LoVo (cell line): ENCODE measurements at places on chromosomes 1 and 21.
A peak's percentile ranks its signal among the peaks of the same experiment; 100 is the strongest.

DNA sequence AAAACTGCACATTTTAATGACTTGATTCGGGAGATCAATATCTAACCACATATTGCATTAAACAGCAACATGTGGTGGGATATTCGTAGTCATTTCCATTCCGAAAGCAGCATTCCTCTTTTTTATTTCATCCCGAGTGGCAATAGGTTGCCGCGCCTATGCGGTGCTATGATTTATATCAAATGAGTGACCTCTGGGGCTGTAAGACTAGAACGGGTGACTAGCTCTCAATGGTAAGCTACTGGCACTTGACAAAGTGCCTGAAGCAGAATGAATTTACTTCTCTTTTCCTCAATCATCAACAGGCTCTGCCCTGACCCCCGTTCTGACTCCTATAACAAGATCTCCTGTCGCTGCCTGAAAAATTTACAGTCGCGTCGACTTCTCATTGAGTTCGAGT lies 162.3 kb downstream of the ZNF281 start:
- DNase-seq: no peak

DNA sequence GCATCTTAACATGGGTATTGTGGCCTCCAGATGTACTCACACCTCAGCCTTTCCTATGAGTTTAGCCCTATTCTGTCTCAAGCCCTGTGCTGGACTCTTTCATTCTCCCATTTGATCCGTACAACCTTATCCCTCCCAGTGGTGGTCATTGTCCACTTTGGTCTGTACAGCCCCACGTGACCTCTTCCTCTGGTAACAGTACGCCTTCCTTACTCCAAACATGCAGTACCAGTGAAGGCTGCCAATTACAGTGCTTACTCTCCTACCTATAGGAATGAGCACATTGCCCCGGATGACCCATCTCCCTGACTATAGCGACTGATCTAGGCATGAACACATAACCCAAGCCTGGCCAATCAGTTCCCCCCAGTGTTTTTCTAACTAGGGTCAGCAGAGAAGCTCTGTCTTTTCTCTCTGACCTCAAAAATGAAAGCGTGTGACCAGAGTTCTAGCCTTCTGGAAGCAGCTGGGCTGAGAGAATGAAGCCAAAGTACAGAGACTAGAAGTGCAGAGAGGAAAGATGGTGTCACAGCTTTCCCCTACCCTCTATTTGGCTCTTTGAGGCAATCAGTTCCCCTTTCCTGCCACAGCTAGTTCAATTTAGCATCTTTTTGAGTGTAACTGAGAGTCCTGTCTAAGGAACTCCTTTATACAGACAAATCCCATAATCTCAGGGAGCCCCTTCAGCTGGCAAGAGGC lies 9.9 kb upstream of the QSOX1 start:
- DNase-seq: no peak

- no peak for DNase-seq
Measured at GRCh38 chr1:185532856-185533255, 201.3 kb upstream of the HMCN1 start.

DNA sequence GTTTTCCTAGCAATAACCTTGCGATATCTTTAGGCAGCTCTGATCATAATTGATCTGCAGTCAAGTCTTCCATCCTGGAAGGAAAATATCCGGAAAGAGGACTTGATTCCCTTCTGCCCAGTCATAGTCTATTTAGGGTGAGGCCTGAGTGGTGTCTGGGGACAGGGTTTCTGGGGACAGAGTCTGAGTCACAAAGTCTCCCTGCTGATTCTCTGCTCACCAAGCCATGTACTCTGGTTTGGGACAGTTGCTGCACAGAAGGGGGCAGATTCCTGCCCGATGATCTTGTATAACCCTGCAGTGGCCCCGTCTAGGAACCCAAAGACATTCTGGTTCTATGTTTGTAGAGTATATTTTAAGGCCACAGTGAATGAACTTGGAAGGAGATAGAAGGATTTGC lies 178.8 kb downstream of the KCNJ6 start:
- no peak for DNase-seq

GRCh38 chr1:230768903-230769570 lies 21.8 kb downstream of the CAPN9 start:
- DNase-seq: no peak

GRCh38 chr1:59730759-59731478 lies 83.8 kb upstream of the HOOK1 start:
- peak; percentile 78 for DNase-seq

DNA sequence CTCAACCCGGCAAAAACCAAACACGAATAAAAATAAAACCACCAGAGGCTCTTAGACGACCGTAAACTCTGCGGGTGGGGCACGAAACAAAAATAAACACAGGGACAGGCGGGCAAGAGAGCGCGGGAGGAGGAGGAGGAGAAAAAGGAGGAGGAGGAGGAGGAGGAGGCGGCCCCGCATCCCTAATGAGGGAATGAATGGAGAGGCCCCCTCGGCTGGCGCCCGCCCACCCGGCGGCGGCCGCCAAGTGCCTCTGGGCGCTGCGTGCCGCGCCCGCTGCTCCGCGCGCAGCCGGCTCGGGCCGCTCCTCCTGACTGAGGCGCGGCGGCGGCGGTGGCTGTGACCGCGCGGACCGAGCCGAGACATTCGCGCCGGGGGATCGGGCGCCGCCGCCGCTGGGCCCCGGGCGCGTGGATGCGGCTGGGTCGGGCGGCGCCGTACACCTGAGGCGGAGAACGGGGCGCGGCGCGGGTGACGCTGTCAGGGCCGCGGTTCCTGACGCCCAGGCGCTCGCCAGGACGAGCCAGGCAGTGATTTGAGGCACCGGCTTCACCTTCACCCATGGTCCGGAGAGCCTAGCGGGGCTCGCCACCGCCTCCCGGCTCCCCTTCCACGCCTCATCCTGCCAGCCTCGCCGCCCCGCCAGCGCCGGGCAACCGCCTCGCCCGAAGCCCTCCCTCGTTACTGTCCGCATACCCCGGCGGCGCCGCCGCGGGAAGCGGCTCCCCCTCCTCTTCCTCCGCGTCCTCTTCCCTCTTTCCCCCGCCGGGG lies at the start of gene MARK1:
MARK1 (plus strand) TSS at position 229 of the 771 bp plus-strand sequence. CDS start 687 bp downstream, outside the sequence.
- DNase-seq: peak; percentile 55

- no peak for DNase-seq
Measured at GRCh38 chr1:116433275-116434257, 60.5 kb downstream of the ATP1A1 start.

DNA sequence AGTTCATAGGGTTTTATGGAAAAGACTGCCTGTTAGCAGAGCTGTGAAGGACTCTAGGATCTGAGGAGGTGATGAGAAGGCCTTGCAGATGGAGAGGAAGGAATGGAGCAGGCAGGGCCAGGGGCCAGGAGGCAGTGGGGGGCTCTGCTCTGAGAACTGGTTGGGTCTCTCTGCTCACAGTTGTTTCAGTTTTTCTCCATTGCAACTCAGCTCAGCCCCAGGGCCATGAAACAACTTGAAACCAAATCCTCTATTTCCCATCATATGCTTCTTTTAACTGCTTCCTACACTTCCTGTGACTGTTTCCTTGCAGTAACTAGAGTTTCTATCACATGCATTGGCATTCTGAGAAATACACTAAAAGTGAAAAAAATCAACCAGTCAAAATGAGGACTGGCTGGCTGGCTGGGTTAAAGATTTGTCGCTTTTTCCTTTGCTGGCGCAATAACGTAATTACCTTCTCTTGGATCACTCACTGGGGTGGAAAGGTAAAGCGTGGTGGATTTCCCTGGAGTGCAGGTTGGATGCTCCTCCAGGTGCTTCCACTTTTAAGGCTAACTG lies 172.0 kb downstream of the CDC7 start:
- DNase-seq: no peak

GRCh38 chr1:233281711-233282581 lies 13.6 kb downstream of the PCNX2 start:
- DNase-seq: no peak

DNA sequence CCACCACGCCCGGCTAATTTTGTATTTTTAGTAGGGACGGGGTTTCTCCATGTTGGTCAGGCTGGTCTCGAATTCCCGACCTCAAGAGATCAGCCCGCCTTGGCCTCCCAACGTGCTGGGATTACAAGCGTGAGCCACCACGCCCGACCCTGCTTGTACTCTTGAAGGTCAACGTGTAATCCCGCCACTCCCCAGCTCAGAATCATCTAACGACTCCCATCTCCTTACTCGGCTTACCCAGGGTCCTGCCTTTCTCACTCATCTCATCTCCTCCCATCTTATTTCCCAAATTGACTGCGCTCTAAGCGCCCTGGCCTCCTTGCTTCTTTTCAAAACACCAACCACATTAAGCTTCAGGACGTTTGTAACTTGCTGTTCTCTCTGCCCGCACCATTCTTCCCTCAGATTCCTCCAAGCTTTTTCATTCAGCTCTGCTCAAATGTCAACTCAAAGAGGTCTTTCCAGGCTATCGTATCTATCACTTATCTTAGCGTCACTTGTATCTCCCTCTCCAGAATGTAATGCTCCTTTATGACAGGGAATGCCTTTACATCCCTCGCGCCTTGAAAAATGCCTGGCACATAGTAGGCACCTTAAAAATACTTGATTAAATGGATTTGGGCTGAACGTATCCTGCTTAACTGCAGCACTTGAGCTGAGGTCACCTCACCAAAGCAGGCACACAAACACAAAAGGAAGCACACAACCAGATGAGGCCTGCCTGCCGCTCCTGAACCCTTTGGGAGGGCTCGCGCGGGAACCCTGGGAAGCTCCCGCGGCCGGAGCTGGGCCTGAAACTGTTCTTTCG lies 1.4 kb upstream of the USP1 start:
- DNase-seq: no peak

- DNase-seq: no peak
Measured at GRCh38 chr21:36628761-36629460, 70.0 kb upstream of the SIM2 start.

GRCh38 chr21:25987531-25987930 lies 183.0 kb downstream of the APP start:
- DNase-seq: no peak

- no peak for DNase-seq
Measured at GRCh38 chr21:27817074-27817473, 850.2 kb upstream of the ADAMTS5 start.

GRCh38 chr1:93346421-93346993 lies 800 bp downstream of the DR1 start:
- DNase-seq: peak; percentile 18

DNA sequence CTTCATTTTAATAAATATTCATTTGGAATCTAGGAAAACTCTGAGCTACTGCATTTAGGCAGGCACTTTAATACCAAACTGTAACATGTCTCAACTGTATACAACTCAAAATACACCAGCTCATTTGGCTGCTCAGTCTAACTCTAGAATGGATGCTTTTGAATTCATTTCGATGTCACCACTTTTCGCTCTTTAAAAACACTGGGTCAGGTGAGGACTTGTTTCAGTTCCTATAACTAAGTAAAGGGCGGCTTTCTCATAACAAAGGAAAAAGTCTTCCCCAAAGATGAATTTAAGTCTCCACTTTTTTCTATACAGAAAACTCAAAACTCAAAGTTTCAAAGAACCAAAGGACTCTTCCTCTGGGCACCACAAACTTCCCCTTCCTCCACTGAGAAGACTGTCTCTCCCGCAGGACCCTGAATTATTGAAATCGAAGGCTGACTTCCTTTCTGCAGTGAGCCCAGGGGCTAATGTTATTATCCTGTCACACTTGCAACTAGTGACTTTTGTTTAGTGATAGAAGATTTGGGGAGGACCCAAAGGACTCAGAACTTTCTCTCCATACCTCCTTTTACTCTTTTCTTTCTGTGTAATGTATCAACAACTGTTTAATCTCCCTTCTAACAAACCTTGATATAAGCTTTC lies 9.7 kb upstream of the DHX9 start:
- DNase-seq: no peak

- DNase-seq: peak; percentile 62
Measured at GRCh38 chr1:19341201-19342061, 29.3 kb downstream of the SLC66A1 start.

DNA sequence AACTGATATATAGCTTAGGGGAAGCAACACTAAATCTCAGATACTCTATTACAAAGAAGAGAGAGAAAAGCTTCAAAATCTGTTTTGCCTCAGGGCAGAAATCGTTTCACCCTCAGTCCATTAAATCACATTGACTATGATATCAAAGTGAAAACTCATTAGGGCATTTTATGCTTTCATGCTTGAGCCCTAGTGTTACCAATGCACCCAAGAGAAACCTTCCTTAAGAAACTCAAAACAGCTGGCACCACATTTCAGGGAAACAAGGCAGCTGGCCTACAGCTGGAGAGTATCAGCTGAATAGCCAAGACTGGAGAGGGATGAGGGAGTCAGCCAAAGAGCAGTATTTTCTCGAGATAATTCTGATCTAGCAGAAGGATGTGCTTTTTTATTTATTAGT lies 14.9 kb downstream of the COLGALT2 start:
- no peak for DNase-seq

DNA sequence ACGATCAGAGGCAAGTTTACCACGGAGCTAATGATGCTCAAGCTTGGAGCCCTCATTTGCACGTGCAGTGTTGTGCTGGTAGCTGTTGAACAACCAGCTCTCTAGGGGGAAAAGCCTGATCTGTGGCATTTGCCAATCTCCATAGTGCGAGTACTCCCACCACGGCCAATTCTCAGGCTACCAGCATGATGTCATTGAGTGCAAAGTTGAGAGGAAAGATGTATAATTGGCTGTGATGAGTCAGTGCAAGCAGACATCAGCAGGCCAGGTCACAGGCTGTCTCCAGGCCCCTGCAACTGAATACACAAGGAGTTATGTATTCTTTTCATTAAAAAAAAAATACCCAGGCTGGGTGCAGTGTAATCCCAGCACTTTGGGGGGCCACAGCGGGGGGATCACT lies 233.1 kb upstream of the VAMP3 start:
- no peak for DNase-seq

DNA sequence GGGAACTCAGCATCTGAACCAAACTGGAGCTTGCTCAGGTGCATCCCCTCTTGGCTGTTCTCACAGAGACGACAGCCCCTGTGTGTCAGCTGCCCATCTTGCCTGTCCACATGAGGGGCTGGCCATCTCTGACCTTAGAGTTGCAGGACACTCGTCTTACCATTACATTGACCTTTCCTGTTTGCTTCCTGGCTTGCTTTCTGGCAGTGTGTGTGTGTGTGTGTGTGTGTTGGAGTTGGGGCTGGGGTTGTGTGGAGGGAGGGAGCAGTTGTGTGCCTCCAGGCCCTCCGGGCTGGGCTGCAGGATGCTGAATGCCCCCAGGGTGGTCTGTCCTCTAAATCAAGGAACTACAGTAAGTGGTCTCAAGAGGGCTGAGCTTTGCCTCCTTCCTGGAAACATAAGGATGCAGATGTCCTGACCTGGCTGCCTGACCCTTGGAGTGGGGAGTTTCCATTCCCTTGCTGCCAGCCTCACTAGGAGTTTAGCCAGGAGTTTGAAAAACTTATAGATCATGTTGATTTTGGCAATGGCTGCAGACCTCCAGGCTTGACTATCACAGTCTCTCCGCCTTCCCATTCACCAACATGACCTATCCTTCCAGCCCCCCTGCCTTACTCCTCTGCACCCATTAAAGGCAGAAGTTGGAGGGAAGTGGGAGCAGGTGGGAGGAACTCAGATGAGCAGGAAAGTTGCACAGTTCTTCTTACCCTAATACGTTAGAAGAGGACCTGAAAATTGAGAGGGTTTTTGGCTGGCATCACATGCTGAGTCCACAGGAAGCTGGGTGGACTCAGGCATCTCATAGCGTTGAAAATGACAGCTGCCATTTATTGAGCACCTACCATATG lies 19.0 kb downstream of the RASSF5 start:
- DNase-seq: no peak
